Neural crest cell (in vitro differentiated cells): ENCODE measurements at places on chromosomes 3 and 15.

GRCh38 chr3:143970773-143971358, 757 bp upstream of the DIPK2A start:
- peak; percentile 53 for DNase-seq

- no peak for DNase-seq
Observed at GRCh38 chr3:107598926-107599771, 76.4 kb downstream of the BBX start.

DNA sequence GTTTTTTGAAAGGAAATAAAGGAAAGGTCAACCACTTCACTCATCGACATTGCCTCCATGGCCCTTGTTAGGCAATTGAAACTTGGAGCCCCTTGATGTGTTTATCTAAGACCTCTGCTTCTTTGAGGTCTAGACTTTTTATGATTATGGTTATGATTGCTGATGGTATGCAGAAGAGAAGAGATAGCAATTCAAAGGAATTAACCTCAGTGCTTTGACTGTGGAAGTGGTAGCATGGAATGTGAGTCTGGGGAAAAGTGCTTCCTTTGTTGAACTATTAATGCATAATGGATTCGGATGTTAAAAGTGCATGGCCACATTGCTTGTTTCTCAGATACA, 46.1 kb downstream of the FNDC3B start:
- no peak for DNase-seq

DNA sequence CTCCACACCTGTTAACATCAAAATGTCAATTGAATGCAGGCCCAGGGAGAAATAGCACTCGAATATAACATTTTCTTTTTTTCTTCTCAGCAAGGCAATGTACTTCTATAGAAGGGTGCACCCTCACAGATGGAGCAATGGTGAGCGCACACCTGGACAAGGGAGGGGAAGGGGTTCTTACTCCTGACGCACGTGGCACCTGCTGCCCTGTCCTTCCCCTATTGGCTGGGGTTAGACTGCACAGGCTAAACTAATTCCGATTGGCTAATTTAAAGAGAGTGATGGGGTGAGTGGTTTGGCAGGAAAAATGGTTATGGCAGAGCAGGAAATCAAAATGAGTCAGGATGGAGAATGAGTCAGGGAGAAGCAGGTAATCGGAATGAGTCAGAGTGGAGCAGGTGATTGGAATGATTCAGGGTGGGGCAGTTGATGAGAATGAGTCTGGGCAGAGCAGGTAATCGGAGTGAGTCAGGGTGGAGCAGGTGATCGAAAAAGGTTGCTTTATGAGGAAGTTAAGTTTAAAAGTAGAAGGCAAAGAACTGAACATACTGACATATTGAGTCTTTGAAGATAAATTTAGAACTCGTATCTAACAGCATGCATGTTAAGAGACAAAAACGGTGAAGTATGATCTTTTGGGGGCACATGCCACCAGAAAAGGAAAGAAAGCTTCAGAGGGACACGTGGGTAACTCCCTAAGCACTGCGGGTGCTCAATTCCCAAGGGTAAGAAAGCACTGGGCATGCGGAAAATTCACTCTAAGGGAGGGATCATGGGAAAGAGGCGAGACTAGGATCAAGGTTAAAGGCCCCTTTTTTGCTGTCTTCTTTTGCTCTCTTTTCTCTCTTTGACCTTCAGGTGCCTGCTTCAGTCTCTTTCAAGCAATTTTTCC, 72.9 kb upstream of the GALNT15 start:
- DNase-seq: no peak

GRCh38 chr3:147365196-147366115, 40.9 kb downstream of the ZIC4 start:
- DNase-seq: no peak

- no peak for DNase-seq
Observed at GRCh38 chr3:61146010-61146890, 105.0 kb downstream of the FHIT start.

- DNase-seq: no peak
Observed at GRCh38 chr3:96488708-96489107, 325.7 kb upstream of the EPHA6 start.

DNA sequence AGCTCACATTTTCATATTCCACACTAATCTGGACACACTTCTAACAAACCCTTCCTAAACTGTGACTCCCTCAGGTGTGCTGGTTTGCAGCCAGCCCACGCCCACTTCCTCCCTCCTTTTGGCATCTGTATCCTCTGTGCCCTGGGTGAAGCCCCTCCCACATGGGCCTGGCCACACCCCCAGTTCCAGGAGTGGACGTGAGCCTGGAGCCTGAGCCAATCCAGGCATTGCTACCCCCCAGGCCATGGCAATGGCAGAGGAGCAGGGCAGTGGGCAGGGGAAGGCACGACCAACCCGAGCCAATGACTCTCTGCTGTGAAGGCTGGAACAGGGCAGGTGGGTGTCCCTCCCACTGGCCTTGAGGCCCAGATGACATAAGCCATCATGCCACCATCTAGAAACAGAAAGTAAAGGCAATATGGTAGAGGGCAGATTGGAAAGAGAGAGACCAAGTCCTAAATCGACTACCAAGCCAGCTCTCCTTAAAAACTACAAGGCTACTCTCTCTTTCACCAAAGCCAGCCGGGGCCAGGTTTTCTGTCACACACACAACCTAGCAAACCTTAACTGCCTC, 18.6 kb downstream of the FAM174B start:
- no peak for DNase-seq

GRCh38 chr3:119338754-119339153, 44.6 kb downstream of the ARHGAP31 start:
- DNase-seq: no peak

GRCh38 chr3:5210926-5211325, 23.4 kb downstream of the EDEM1 start:
- DNase-seq: no peak

- DNase-seq: no peak
Observed at GRCh38 chr3:180306691-180307090, 270.0 kb upstream of the PEX5L start.

DNA sequence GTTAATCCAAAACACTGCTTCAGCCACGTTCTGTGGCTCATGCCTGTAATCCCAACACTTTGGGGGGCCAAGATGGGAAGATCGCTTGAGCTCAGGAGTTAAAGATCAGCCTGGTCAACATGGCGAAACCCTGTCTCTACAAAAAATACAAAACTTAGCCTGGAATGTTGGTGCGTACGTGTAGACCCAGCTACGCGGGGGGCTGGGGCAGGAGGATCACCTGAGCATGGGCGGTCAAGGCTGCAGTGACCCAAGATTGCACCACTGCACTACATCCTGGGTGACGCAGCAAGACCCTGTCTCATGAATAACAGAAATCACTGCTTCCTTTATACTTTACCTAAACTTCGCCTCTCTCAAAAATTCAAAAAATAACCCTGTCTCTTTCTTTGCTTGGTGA, 1325.0 kb upstream of the CADM2 start:
- no peak for DNase-seq

GRCh38 chr15:56587686-56588085, 122.7 kb upstream of the MNS1 start:
- DNase-seq: no peak

DNA sequence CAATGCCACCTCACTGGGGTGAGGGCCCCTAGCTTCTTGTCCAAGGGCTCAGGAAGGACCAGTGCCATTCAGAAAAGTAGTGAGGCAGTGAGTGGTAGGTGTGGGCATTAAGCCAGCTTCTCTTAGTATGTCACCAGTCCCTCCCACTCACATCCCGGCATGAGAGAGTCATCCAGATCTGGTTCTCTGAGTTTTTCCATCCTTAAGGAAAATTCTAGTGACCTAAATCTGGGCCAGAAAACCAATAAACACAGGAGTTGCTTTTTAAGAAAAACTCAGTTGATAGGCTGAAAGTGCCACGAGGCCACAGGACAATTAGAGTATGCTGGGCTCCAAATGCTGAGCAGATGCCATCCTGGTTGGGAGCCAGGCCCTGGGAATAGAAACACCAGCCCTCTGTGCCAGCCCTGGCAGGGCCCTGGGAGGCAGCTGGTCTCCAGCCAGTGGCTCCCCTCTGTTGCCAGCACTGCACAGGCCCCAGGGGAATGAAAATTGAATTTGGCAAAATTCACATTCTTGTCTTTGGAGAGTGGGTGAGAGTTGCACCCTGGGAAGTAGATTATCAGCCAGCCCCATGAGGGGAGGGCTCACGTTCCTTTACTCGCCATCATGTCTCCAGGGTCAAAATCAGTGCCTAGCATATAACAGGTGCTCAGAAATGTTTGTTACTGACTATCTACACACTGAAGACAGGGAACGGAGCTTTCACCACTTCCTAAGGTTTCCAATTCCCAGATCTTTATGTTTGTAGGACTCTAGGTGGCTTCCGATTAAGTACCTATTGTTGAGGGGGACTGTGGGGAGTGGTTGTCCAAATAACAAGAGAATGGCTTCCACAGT, 52.8 kb downstream of the FAM43A start:
- no peak for DNase-seq

DNA sequence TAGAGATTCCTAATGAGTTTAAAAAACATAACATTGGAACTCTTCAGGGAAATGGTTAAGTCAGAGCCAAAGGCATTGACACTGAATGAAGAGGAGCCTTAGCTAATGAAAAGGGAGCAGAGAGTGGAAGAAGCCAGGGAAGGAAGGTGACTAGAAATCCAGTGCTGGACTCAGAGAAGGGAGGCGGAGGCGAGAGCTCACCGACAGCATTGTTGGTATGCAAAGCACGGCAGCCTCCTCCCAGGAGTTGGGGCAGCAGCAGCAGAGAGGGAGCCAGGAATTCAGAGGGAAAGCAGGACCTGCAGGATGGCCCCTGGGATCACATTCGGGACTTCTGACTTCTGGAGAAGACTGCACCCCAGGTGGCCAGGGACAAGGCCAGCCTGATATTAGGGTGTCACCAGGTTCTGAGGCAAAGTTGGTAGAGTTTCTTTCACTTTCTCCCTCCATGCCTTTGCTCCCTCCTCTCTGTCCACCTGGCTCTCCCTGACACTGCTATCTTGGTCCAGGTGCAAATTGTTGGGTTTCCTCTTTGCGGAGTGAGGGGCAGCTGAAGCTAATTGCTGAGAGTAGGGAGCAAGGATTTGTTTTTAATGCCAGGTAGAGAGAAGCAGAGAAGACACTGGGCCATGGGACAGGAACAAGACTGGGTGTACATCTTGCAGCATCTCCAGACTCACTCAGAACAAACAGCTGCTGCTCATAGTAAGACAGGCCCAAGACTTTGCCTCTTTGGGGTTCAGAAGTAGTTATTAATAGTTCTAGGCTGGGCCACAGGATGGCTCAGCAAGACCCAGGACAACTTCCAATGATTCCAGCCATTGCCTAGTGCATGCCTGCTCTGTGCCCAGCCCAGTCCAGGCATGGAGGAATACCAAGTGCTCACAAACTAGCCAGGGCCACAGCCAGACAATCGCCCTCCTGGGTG, 157.9 kb downstream of the TLE3 start:
- peak; percentile 22 for DNase-seq

- DNase-seq: no peak
Observed at GRCh38 chr3:34268032-34268709, 469.7 kb downstream of the PDCD6IP start.

DNA sequence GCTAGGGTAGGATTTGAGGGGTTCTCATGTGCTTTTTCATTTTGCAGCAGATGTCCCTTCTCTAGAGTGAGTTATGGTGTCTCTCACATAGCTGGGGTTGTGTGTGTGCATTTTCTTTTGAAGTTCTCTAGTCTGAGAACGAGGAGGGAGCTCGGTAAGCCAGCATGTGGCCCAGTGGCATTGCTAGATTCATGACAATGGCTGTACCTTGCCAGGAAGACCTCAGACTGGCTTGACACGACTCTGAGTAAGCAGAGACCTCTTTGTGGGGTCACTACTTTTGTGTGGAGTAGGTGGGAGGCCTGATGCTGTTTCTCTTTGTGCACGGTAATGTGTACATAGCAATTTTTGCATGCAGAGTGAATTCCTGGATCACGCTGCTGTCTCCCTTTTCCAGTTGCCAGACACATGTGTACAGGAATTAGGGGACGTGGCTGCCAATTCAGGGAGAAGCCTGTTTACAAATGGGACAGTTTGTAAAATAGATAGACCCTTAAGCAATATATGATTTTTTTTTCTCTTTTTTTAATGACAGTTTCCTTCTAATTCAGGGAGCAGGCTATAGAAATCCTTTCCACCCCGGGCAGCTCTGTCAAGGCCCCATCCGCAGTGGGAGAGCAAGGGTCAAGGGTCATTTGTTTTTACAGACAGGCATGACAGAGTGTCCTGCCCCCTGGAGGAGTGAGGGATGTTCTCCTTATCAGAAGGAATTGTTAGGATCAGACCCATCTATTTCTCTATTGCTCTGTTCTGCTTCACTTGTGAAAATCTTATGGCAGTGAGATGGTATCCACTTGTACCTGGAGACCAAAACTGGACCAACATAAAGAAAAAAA, 4.6 kb downstream of the CACNA1D start:
- DNase-seq: no peak

GRCh38 chr15:33064878-33065277, 129.6 kb downstream of the FMN1 start:
- DNase-seq: no peak

- DNase-seq: no peak
Observed at GRCh38 chr3:123785602-123786001, 98.5 kb downstream of the MYLK start.

DNA sequence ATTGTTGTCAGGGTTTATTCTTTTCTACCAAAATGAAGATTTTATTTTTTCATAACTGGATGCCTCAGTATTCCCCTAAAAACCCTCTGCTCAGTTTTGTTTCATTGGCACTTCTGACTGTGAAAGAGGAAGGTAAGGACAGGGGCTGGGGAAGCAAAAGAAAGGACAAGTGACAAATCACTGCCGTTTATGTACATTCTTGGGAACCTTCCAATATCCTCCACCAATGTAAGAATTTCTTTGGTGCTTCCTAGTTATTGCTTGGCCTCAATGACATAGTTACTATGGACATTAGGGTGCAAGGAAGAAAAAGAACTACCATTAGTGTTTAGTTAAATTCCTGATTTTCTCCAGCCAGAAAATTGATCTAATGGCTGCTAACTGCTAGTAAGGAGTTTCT, 131.0 kb upstream of the C15orf61 start:
- no peak for DNase-seq

DNA sequence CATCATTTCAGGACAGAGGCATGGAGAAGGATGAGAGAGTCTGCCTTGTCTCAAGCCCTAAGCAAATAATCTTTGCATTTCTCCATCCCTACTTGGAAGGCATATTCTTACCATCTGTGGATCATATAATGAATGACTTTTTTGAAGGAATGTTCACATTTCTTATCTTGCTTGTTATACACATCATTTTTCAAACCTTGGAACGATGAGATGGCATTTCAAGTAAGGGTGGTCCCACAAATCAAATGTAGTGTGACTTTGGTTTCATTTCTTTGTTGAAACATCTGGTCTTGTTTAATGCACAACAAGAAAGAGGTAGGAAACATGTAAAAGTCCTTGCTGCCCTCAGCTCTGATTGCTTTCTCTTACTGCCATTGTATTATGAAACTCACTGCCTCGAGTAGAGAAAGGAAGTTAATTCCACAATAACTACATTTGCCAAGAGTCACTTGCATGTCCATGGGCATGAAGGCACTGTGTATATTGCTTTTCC, 32.1 kb downstream of the RBMS3 start:
- no peak for DNase-seq

DNA sequence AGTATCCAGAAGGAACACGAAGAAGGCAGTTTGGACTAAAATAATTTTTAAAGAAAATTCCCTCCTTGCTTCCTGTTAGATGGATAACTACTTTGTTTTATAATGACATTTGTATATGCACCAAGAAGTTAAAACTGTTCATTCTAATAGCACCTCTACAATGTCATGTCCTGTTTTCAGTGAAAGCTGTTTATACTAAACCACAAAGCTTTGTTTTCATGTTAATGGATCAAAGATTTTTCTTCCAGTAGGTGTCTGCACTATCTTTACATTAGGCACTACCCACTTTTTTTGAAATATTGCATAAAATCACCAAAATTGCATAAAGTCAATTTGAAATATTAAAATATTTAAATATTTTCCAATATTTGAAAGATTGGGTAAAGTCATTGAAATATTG, 10.1 kb downstream of the RARRES1 start:
- no peak for DNase-seq
